ENCODE measurements at places on chromosomes 1 and 21.

DNA sequence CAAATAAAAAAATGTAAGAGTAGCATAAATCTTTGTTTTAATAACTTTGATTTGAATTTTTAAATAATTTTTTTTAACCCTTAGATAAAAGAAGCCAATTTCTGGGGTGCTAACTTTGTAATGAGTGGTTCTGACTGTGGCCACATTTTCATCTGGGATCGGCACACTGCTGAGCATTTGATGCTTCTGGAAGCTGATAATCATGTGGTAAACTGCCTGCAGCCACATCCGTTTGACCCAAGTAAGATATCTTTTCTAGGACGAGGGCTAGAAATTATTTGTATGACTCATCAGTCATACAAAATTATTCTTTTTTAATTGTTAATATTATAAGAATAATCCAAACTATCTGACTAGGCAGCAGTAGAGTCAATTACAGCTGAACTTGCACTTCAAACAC, 71.2 kb downstream of the GPR161 start:
- no peak for DNase-seq

GRCh38 chr1:72601035-72601674, 318.8 kb upstream of the NEGR1 start:
- no peak for DNase-seq

- peak; percentile 24 for DNase-seq
Measured at GRCh38 chr1:221612047-221612777, 129.7 kb downstream of the DUSP10 start.

- no peak for DNase-seq
Measured at GRCh38 chr1:200299571-200299970, 110.3 kb downstream of the ZNF281 start.

DNA sequence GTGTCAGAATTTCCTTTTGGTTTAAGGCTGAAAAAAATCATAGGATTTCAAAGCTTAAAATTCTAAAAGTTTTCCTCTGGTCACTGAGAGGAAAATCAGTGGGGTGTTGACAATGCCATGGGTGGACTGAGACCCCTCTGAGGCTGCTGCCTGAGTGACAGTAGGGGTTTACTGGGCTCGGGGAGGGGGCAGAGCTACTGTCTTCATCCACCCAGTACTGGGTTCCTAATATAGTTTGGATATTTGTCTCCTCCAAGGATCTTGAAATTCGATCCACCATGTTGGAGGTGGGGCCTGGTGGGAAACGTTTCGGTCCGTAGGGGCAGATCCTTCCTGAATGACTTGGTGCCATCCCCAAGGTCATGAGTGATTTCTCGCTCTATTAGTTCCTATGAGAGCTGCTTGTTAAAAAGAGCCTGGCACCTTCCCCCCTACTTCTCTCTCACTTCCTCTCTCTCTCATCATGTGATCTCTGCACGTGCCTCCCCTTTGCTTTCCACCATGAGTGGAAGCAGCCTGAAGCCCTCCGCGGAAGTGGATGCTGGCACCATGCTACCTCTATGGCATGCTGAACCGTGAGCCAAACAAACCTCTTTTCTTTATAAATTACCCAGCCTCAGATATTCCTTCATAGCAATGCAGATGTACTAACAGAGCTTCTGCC, 72.3 kb downstream of the MAP10 start:
- no peak for DNase-seq

DNA sequence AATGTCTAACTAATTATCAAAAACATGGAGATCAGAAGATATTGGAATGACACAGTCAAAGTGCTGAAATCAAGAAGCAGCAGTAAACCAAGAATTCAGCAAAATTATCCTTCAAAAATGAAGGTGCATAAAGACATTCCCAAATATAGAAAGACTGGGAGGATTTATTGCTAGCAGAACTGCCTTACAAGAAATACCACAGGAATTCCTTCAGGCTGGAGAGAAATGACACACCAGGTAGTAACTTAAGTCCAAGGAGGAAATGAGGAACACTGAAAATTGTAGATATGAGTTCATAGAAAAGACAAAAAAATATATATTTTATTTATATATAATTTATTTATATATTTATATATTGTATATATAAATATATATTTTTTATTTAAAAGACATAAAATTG, 217.2 kb downstream of the RPS6KC1 start:
- no peak for DNase-seq

DNA sequence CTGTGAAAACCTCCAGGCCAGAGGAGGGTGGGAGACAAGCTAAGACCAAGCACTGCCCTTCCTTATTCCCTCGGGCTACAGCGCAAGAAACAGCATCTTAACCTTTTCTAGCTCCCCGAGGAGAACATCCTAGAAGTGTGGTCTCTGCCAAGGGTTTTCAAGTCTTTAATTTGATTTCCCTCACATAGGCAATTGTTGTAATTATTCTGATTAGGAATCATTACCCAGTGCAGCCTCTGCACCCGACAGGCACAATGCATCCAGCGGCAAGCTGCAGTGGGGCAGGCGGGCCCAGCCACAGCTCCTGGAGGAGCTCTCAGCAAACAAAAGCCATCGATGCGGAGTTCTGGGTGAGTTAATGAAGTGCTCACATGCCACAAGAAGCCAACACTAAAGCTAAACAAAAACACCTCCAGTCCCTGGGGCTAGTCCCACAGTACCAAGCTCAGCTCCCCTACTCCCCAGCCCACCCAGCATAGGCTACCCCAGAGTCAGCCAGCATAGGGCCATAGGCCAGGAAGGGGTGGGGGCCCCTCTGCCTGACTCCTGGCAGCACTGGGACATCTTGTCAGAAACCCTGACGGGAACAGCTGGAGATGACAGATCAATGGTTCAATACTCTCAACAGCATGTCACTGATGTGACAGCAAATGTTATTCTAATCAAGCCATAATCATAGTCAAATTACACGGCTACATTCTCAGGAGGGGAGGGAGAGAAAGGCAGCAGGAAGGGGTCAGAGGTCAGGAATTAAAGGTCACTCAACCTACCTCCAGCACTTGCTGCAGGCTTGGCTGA, 42.5 kb downstream of the ERI3 start:
- DNase-seq: no peak

DNA sequence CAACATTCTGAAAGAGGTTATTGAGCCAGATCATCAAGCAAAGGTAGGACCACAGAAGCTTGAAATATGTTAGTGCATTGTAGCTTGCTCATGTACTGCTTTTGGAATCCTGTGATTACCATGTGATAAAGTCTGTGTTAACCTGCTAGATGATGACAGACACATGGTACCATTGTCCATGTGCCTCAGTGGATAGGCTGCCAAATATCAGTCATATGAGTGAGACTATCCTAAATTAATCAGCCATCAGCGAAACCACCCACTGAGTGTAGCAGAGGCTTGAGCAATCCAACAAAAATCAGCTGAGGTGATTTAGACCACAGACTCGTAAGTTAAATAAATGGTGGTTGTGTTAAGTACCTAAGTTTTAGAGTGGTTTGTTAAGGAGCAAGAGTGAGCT, 32.7 kb upstream of the CRB1 start:
- DNase-seq: no peak

DNA sequence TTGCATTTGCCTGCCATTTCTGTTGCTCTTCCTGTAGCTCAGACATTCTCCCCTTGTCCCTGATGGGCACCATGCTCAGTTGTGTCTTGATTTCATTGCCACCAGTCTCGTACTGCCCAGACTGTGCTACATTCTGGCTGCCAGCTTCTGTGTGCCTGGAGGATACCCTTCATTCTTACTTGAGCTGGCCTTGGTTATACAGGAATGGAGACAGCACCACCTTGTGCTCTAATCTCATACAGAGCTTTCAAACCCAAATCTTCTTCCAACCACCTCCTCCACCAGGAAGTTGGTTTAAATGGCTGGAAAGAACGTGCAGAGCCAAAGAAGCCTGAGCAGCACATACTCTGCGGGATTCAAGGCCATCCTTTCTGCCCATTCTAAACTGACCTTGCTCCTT, 165.3 kb downstream of the SLC35F3 start:
- DNase-seq: peak; percentile 28

- no peak for DNase-seq
Measured at GRCh38 chr1:3584915-3585314, 26.4 kb downstream of the MEGF6 start.

DNA sequence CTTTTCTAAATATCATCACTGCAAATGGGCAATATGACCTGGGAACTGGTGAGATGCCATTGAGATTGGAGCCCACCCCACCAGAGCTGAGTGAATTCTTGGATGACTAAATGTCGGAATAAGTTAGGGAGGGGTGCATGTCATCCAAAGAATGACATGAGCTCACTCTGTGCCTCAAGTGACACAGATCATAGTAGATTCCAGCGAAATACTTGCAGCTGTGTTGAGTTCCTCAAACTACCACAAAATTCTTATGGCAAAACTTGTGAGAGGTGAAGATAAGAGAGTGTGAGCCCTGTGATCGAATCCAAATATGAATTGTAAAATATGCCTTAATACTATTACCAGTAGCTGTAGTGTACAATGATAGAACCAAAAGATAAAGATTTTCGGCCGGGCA, 2.3 kb upstream of the TCP10L start:
- no peak for DNase-seq

- DNase-seq: no peak
Measured at GRCh38 chr1:156551869-156552268, 20.5 kb downstream of the IQGAP3 start.

- DNase-seq: no peak
Measured at GRCh38 chr1:15992582-15993500, 11.2 kb upstream of the SRARP start.

GRCh38 chr1:214840356-214840755, 237.4 kb downstream of the CENPF start:
- no peak for DNase-seq

DNA sequence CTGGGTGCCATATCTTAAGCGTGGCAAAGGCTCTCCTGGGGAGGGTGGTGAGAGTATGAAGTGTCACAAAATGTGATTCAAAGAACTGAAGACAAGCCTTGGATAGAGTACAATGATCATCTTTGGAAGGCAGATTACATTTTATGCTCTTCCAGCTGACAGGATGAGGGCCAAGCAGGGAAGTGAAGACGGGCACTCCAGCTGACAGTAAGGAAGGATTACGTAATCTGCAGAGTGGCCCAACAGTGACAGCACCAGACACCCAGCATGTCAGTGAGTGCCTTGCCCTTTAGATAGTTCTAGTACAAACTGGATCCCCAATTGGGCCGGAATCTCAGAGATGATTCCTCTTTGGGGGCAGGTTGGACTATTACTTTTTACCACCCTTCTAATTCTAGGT, 52.7 kb downstream of the UBE2T start:
- no peak for DNase-seq

GRCh38 chr1:20699558-20699957, 18.2 kb downstream of the KIF17 start:
- no peak for DNase-seq

DNA sequence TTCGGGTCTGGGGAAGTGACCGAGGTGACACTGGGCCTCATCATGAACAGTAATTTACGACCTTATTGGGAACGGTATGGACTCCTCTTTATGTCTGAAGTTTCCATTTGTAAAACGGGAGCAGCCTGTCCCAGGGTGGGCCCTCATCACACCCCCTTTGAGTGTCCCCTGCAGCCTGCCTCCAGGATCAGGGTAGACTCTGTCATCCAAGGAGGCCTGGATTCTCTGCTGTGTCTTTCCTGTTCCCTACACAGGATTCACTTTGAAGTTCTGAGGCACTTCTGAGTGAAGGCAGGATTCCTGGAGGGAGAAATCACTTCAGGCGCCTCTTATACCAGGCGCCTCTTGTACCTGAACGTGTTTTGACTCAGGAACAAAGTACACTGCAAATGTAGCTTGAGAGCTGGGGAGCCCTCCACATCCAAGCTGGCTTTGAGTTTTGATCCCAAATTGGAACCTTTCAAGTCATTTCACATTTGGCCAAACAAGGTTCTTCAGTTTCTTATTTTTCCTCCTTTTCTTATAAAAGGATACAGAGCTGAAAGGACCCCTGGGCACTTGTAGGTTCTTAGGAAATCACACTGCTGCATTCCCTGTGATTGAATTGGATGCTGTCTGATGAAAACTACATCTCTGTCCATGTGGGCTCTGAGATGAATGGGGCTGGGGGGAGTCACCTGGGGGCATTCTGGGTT, 106.0 kb downstream of the SUSD4 start:
- no peak for DNase-seq

DNA sequence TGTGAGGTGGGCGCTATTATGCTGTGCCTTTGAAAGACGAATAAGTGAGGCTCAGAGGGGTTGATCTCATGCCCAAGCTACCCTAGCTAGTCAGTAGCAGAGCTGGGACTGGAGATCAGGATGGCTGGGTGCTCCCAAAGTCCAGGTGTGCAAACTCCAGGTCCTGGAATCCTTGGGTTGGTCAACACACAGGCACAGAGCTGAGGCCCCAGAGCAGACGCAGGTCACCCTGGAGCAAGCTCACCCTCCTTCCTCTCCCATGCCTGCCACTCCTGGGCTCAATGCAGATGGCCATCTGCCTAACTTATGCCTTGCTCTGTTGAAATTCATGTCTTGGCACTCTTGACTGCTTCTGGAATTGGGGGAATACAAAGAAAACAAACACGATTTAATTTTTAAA, 587.2 kb downstream of the PTPRU start:
- no peak for DNase-seq
